ENCODE measurements at places on chromosomes 1 and 21. TPM values are rescaled to one million over a fixed set of nuclear protein-coding genes. Genes with fewer than 3 reads are reported as not detected.

Gene FCRLA
- not detected for total RNA-seq

DNA sequence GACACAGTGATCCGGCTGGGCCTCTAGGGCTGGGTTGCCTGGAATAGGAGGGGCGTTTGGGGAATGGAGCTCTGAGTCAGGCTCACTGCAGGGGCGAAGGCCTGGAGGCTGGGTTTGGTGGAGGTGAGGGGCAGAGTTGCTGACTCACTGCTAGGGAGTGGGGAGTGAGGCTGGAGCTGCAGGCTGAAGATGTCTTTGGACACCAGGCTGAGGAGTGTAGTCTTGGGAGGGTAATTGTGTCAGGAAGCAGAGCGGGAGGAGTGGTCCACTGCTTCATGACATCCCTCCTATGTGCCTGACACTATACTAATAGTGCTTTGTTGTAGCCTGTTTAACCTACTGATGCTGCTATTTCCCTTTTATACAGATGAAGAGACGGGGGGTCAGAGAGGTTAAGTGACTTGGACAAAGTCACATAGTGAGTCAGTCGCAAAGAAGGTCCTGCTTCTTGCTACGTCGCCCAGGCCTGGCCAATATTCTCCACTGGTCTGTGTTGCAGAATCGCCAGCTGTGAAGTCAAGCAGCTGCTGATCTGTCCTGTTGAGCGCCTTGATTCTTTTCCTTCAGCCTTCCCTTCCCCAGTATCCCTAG is 13.6 kb downstream of the ACTL8 start:
- DNase-seq: no peak

DNA sequence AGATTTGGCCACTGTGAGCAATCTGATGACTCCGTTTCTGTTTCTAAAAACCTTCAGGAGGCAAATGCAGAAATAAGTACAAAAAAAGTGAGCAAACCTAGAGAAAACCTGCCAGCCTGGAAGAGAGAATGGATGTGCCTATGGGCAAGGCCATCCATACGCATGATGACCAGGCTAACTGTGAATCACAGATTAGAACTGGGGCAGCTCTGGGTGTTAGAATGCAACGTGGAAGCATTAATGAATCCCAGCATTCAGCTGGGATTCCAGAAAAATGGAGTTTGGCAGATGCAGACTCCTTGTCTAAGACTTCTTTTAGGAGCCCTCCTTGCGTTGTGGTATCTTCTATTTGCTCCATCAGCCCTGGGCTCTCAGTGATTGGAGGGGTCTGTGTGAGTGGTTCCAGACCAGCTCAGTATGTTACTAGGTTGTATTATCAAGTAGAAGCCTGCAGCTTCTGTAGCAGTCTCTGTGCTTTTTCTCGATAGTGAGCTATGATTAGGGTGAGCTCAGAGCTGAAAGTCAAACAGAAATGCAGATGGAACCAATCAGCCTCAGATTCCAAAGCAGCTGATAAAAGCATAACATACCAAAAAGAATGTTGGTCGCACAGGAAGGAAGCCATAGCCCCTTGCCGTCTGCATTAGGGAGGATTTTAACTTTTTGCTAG is 154.0 kb downstream of the PSMG1 start:
- no peak for DNase-seq

Gene LGR6
- not detected for total RNA-seq

DNA sequence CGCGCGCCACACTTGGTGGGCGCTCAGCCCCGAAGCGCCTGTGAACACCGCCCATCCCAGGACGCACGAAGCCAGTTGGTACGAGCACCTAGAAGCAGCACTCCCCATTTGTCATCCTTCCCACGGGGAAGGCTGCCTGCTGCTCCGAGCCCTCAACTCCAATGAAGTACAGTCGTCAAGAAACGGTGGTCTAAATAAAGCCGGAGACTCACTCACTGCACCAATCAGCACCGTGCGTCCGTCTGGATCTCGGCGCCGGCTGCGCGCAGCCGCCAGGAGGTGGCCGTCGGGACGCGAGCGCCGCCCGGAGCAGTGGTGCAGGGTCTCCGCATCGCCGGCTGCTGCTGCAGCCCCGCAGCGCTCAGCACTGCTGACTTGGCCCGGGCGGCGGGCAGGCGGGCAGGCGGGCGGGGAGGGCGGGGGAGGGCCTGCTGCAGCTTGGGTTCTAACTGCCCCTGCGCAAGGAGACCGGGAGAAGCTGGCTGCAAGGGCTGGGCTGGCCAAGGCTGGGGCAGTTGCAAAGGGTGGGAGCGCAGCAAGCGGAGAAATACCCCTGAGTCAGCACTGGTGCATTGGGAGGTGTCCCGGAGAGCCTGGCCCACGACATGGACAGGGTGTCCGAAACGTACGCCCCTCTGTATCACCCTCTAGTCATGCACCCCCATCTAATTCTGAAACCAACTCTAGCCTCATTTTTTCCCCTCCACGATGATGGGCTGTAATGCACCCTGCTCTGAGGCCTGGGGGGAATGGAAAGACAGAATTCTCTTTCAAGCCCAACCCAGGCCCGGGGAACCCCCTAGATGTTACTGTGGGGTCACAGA is 35.8 kb upstream of the H6PD start:
- DNase-seq: no peak

Gene UMODL1
- total RNA-seq: not detected

DNA sequence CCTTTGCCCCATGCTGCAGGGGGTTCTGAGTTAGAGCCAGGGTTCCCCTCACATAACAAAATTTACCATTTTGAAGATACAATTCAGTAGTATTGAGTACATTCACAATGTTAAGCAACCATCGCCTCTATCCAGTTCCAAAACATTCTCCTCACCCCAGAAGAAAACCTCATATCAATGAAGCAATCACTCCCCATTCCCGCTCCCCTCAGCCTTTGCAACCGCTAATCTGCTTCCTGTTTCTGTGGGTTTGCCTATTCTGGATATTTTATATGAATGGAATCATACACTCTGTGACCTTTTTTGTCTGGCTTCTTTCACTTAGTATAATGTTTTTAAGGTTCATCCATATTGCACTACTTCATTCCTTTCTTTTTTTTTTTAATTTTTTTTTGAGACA is 32.9 kb downstream of the SERINC2 start:
- no peak for DNase-seq

All from glomerular endothelial cell (primary cell).